Osteocyte (in vitro differentiated cells): ENCODE measurements at places on chromosomes 5 and 9. TPM values are rescaled to one million over a fixed set of nuclear protein-coding genes. Genes with fewer than 3 reads are reported as not detected.

- no peak for DNase-seq
These were observed 23.9 kb downstream of the SPARC start for GRCh38 chr5:151662805-151663204.

DNA sequence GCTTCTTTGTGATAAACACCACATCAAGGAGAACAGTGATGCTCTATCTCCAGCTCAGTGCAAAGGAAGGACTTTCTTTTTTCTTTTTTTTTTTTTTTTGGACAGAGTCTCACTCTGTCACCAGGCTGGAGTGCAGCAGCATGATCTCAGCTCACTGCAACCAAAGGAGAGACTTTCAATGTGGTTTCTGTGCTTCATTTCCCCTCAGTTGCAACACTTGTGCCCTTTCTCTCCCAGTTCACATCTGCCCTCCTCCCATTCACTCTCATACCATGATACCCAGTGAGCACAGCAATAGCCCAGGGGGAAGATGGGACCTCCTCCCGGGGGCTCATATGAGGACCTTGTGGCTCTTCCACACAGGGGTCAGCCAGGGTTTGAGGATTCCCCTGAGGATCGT lies 110.0 kb downstream of the MTRR start:
- DNase-seq = no peak

DNA sequence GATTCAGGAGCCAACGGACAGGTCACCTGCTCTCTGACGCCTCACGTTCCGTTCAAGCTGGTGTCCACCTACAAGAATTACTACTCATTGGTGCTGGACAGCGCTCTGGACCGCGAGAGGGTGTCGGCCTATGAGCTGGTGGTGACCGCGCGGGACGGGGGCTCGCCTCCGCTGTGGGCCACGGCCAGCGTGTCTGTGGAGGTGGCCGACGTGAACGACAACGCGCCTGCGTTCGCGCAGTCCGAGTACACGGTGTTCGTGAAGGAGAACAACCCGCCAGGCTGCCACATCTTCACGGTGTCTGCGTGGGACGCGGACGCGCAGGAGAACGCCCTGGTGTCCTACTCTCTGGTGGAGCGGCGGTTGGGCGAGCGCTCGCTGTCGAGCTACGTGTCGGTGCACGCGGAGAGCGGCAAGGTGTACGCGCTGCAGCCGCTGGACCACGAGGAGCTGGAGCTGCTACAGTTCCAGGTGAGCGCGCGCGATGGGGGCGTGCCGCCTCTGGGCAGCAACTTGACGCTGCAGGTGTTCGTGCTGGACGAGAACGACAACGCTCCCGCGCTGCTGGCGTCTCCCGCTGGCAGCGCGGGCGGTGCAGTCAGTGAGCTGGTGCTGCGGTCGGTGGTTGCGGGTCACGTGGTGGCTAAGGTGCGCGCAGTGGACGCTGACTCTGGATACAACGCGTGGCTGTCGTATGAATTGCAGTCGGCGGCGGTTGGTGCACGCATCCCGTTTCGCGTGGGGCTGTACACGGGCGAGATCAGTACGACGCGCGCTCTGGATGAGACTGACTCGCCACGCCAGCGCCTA lies 1.7 kb downstream of the PCDHA10 start:
- DNase-seq = peak; percentile 79

- DNase-seq = no peak
These were observed 53.9 kb downstream of the ERAP1 start for GRCh38 chr5:96753848-96754247.

DNA sequence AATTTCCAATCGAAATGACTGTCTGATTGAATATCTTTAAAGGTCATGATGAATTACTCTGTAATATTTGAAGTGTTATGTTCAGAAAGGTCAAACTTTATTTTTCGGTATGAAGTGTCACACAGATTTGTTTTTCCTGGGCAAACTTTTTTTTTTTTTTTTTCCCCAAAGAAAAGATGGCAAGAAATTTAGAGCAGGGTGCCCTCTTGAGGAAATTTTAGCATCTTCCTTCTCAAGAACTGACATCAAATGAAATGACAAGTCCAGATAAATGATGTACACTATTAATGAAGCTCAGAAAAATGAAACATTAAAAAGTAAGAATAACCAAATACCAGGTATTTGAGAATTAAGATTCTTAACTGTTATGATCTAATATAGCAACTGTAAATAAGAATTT lies 123.6 kb downstream of the INVS start:
- DNase-seq = no peak

DNA sequence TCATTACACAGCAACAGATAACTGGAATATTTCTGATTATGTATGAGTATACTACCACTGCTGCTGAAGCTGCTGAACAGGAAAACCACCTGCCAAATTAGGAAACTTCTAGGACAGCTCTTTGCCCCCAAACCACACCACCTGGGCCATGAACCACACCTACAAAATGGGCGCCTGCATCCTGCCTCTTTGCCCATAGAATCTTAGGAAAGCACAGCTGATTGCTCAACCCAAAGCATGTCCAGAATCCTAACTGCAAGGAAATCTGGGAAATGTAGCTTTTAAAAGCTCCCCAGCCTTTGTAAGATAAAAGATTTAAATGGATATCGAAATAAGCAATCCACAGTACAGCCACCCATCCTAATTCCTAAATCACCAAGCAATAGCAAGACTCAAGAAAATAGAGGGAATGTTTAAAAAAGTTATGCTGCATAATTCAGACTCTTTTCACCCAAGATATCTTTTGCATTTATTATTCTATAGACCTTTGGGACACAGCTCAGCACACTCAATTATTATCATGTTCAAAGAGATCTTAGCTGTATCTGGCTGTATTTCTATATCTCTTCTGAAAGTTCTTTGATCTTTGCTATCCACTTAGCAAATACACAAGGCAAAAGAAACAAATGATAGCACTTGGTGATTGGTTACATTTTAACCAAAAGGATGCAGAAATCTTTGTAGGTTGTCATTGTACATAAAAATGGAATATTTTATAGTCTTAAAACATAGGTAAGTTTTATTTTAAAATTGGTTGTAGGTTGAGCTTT lies 6.8 kb upstream of the C9orf152 start:
- DNase-seq = no peak

GRCh38 chr5:116032094-116032517 lies at the start of gene ARL14EPL:
Gene ARL14EPL, plus strand, starts transcription at chr5:116032472. Its CDS starts 18,994 bp downstream, at chr5:116051466.
- DNase-seq = no peak

- no peak for DNase-seq
These were observed 151.5 kb upstream of the NR3C1 start for GRCh38 chr5:143554918-143555477.

DNA sequence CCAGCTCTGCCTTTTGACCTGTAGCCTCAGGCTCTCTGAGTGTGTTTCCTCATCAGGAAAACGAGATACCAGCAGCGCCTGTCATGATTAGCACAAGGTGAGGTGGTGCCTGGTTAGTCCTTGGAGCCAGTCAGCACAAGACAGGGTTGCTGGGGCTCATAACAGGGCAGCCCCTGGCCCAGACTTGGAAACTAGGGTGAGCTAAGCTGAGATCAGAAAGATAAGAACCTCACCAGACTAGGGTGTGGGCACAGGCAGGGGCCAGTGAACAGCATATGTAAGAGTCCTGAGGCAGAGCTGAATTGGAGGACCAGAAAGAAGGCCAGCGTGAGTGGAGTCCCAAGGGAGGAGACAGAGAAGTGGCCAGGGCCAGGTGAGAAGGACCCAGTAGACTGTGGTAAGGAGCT lies 42.7 kb upstream of the FUBP3 start:
- DNase-seq = no peak

DNA sequence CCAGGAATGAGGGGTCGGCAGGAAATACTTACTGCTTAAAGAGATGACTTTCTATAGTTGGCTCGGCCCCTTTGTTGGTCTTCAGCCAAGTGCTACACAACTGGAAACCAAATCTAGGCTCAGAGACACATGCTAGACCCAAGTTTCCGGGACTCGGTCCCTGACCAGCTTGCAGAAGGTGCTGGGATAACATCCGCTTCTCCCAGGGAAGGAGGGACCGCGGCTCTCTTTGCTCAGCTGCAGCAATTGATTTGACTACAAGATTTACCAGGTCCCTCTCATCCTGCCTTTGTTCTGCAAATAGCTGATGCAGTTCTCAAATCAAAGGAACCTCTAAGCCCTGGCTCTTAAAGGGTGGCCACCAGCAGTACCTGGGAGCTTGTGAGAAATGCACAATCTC lies 314.7 kb downstream of the MLLT3 start:
- no peak for DNase-seq

DNA sequence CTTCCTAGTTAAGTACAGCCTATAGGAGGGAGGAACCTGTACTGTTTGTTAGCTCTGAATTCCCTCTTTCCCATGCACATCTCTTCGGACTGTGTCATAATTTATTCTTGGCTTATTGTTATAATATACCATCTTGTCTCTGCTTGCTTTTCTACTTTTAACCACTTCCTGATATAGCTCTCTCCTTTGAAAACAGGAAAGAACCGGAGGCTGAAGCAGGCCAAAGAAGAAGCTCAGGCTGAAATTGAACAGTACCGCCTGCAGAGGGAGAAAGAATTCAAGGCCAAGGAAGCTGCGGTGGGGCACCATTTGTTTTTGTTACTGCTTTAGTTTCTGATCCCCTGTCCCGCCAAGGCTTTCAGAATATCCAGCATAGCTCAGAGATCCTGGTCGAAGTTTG lies 4.8 kb downstream of the ATP6V1G1 start:
- no peak for DNase-seq

Gene PCA3
- not detected in 2 replicates for total RNA-seq

Gene ERCC6L2
- total RNA-seq = 48.9 and 50.5 TPM in 2 replicates

Gene MYOT
- not detected in 2 replicates for total RNA-seq
